Mucosa of descending colon (tissue), 3 donors: ENCODE measurements at places on chromosomes 6 and 20. TPM values are rescaled to one million over a fixed set of nuclear protein-coding genes. Genes with fewer than 3 reads are reported as not detected.
A peak's percentile ranks its signal among the peaks of the same experiment; 100 is the strongest.

DNA sequence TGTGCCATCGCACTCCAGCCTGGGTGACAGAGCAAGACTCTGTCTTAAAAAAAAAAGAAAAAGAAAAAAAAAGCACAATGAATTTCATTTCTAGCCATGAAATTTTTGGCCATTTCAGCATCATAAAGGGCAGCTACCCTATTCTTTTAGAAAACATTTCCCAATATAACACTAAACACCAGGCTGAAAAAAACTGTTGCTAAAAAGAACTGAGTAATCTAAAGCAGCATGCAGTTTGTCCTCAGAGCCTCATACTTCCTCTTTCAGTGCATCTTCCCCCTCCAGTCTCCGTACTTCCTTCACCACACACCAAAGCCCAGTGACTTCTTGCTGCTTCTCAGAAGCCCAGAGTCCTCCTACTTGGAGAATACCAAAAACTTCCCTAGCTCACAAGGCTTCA lies 5.6 kb upstream of the IFNGR1 start:
- DNase-seq: no peak

BYSL gene
- total RNA-seq: 10.2 TPM

GSTA3 gene
- not detected for total RNA-seq

ZFP57 gene
- total RNA-seq: not detected

OR12D3 gene
- not detected for total RNA-seq

GRCh38 chr6:3755637-3756545 lies 4.4 kb upstream of the PXDC1 start:
- DNase-seq: no peak

DNA sequence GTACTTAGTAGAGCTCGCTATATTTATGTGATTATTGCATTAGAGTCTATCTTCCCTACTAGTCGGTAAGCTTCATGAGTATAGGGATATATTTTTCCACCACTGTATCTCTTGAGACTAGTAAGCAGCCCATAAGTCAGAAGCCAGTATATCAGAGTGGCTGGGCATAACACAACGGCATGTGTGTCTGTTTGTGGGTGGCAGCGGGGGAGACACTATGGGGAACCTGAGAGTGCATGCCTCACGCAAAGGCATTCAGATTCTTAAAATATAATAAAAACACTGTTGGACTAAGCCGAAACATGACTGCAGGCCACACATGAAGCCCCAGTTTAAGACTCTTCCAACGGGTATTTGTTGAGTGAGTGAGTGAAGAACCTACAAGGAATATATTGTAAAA lies 8.0 kb downstream of the KCNS1 start:
- no peak for DNase-seq

- DNase-seq: no peak
Observed at GRCh38 chr6:124879992-124880355, 82.3 kb upstream of the RNF217 start.

DNA sequence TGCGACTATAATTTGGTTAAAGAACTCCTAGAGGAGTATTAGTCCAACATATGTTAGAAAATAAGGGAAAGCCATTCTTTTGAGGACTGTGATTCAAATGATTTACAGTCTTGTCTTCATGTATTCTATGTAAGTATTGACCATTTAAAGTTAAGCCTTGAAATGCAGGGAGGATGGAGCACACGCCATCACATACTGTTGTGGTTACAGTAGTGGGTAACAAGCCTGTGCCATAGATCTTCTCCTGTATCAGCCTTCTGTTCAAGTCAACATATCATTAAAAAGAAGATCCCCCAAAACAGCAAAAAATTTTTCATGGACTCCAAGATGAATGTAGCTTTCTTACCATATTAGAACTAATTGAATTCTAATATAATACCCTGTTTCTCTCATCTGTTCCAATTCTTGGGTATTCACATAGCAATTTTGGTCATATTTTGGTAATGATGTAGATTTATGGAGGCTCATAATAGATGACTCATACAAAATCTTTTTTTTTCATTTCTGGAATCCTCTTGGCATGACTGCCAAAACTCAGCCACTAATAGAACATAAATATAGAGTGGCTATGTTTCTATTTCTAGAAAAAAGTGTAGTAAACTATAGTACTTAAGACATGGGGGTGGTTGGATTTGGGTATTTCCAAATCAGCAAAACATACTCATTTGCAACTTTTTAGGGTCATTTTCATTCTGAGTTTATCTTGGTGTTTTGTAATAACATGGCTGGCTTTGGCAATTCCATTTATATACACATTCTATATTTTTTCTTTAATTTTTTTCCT lies 413.5 kb downstream of the BCKDHB start:
- DNase-seq: no peak

GRCh38 chr20:44768854-44769480 lies 23.3 kb downstream of the KCNK15 start:
- DNase-seq: no peak

DLL1 gene
- 11.0 TPM for total RNA-seq

- DNase-seq: no peak
Observed at GRCh38 chr6:159117046-159117445, 52.2 kb upstream of the FNDC1 start.

DNA sequence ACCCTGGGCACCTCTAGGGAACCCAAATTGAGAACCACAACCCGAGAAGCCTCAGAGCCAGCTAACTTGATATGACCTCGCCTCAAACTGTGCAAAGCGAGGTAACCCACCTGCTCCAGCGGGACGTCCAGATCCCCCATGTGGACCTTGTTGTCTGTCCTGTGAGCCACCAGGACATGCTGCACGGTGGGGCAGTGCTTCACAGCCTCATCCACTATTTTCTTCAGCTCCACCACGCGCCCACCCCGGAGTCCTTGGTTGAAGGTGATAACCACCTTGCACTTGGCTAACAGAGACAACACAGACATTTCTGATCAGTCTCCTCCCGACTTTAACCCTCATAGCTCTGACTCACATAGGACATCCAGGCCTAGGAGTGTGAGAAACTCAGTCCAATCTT lies 30.8 kb upstream of the APMAP start:
- DNase-seq: no peak

DNA sequence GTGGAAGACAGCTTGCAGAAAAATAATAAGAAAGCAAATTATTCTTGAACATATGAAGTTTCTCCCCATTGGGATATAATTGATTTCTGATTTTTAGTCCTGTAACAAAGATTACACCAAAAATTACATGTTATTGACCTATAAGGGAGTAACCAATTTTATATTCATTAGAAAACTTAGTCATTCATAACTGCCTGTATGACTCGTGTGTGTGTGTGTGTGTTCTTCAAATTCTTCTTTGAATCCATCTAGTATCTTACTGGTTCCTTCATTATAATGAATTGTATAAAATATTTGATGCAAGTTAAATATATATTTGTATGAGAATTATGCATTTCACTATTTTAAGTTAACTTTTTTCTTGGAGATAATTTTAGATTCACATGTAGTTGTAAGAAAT lies 310.4 kb downstream of the HAO1 start:
- DNase-seq: no peak

LGSN gene
- 0.05 TPM for total RNA-seq

PROKR2 gene
- not detected for total RNA-seq

GRCh38 chr20:17674722-17675518 lies 7.1 kb downstream of the RRBP1 start:
- DNase-seq: no peak

NECAB3 gene
- 50.7 TPM for total RNA-seq

TUBB2B gene
- total RNA-seq: 3.6 TPM

FAM229B gene
- 0.93 TPM for total RNA-seq

LY6G6F gene
- not detected for total RNA-seq

GRCh38 chr20:37741570-37741969 lies 47.7 kb downstream of the CTNNBL1 start:
- no peak for DNase-seq

MEI4 gene
- not detected for total RNA-seq

GRCh38 chr20:56469077-56469449 lies 636 bp downstream of the RTF2 start:
- DNase-seq: no peak

DNA sequence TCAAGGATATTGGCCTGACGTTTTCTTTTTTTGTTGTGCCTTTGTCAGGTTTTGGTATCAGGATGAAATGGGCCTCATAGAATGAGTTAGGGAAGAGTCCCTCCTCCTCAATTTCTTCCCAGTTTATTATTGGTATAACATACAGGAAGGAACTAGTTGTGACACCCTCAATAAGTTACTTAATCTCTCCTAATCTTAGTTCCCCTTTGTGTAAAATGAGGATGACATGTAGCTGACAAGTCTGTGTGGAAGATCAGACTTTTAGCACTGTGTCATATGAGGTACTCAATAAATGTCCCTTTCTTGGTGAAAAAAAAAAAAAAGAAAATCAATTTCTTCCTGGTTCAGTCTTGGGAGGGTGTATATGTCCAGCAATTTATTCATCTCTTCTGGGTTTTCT lies 155.8 kb downstream of the PDE7B start:
- no peak for DNase-seq

PLCB4 gene
- total RNA-seq: 55.0 TPM

- no peak for DNase-seq
Observed at GRCh38 chr20:31681769-31682168, 40.9 kb downstream of the BCL2L1 start.

DNA sequence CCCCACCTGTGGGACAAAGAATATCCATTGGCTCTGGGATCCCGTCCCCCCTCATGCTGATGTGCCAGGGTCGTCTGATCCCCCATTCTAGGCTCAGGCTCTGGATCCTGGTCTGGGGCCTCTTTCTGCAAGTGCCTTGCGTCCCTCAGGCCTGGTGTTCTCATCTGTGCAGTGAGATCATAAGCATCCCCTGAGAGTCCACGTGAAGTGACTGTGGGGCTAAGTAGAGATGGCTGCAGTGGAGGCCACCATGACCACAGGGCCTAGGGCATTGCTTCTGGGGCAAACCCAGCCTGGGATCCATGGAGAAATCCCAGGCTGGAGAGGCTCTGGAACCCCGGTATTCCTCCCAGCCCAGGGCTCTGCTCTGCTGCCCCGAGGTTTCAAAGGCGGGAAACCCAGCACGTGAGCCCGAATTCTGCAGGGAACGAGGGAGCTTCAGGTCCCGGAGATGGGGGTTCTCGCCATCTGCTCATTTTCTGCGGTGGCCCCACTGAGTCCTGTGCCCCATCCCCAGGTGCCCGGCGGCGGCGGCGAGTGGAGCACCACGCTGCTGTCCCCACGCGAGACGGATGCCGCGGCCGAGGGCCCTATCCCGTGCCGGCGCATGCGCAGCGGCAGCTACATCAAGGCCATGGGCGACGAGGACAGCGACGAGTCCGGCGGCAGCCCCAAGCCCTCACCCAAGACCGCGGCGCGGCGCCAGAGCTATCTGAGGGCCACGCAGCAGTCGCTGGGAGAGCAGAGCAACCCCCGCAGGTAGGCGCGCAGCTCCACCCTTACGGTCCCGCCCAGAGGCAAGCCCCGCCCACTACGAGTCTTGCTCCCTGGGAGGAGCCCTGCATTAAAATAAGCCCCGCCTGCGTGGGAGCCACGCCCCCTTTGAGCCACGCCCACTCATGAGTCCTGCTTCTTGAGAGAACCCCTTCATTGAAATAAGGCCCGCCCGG lies 105.5 kb upstream of the MYL9 start:
- DNase-seq: peak; percentile 89

DNA sequence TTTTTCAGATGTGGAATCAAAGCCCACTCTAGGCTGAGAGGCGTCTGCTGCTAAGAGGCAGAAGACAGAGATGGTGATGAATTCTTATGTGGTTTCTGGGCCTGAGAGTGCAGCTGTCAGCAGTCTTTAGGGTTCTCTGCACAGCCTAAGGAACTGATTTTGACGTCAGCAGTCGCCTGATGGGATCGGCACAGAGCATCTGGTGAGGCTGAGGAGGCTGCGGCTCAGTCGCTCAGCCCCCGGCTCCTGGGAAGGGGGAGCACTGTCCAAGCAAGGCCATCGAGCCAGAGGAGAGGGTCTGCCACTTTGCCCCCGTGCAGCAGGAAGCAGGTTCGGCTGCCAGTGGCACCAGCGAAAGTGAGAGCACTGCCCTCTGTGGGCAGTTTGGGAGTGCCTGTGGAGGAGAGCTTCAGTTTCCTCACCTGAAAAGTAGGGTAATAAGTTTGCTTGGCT lies 92.5 kb downstream of the TCP11 start:
- DNase-seq: peak; percentile 60

DNA sequence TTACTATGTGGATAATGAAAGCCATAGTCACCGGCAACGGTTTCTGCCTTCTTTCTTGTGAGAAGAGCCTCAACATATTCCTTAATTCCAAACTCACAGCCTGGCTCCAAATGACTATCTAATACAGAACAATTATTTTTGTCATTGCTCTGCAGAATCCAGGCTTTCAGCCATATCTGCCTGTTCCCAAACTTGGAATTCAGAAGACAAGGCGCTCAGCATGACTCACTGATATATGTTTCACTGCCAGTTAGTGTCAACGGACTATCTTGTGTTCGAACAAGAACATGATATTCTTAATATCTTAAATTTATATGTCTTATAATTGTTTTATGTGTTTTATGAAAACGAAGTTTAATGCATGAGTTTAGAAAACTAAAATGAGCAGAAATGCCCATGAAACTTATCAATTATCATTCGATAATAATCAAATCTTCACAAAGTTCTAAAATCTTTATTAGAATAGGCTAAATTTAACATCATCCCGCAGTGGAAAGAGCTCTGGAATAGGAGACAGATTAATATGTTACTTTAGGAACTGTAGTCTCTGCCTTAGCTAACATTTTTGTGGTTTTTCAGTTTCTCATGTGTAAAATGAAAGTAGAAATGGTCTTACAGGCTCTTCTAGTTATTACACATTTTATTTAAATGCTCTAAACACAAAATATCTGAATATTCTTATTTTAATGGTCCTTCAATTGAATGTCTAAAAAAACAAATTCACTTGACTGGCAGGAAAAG lies 669.3 kb upstream of the GJE1 start:
- DNase-seq: no peak

DNA sequence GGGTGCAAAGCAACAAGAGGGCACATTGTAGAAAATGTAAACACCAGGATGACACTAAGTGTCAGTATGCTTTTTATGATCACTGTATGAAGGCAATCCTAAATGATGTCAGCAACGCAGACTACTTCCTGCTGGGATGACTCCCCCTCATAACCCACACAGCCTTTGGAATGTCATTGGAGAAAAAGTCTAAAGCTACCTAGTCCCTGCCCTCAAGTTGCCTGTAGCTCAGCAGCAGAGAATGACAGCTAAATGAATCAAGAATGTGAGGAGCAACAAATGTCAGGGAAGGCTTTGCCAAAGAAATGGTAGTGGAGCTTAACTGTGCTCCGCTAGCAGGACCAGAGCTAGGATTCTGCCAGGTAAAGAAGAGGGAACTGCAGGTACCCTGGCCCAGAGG lies 555.6 kb downstream of the CD83 start:
- no peak for DNase-seq

POPDC3 gene
- total RNA-seq: 0.73 TPM

- no peak for DNase-seq
Observed at GRCh38 chr6:88456221-88456859, 290.2 kb upstream of the CNR1 start.

ZC2HC1B gene
- not detected for total RNA-seq

GRCh38 chr20:33833333-33833732 lies 22.2 kb downstream of the CHMP4B start:
- no peak for DNase-seq
